Stimulated activated CD8-positive, alpha-beta memory T cell treated with anti-CD3 and anti-CD28 coated beads, Interleukin-15, amount 100 ng/mL, for 24 hours (primary cell): ENCODE measurements at places on chromosomes 7 and 10.

- no peak for DNase-seq
These were observed 4.5 kb upstream of the BHLHA15 start for GRCh38 chr7:98206451-98207330.

GRCh38 chr10:108450280-108450679 lies 1285.8 kb upstream of the SORCS1 start:
- no peak for DNase-seq

DNA sequence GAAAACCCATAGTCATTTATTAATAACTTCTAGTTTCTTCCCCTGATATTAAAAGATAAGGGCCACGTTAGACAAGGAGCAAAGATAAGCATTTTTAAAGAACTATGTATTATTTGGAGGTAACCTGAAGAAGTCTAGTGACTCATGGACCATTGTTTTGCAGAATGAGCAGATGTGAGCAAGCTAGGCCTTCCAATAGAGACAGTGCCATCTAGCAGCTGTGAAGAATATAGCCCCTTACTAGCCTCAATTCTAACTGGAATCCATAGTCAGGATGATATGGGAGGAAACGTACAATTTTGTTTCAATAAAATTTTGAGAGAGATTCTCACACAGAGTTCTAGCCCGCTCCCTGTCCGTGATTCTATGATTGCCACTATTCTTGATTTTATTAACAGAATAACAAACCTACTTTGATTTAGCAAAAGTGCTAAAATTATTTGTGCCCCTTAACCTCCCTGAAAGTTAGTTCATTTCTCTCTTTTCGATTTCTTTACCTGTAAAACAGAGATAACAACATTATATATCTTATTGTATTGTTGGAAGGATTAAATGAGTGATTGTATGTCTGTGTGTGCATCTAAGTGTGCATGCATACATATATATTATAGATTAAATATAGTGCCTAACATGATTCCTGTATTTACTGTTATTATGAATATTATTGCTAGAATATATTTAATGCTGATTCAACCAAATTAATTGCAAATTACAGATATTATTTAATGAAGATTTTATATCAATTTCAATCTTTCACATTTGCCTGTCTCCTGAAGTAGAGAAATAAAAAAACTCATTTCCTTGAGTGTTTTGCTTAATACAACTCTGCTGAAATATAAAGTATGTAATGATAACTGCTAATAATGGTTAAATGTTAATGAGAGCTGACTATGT lies 22.7 kb downstream of the FAM237B start:
- no peak for DNase-seq

DNA sequence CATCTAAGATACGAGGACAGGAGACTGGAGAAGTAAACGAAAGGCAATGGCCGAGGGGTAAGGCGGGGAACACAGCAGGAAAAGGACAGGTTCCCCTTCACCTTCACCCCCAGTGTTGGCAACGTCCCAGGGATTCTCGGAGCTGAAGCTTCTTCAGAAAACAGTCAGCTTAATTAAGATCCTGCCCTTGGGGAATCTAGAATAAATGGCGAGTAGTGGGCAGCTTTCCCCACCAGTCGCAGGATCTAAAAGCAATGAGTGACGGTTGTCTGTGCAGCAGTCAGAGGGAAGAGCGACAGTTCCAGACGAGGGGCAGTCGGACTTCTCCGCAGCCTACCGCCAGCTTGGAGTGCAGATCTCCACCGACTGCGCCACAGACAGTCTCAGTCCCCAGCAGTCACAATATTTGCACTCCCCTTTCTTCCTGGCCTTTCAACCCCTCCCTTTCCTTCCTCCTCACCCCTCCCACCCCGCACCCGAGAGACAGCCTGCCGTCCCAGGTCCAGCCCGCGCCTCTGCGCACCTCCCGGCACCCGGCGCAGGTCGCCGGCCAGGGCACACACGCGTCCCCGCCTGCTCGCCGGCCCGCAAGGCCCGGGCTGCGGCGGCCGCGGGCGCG lies 10.9 kb upstream of the SP8 start:
- DNase-seq, result no peak

GRCh38 chr7:51357821-51358220 lies 41.2 kb upstream of the COBL start:
- DNase-seq, result no peak

DNA sequence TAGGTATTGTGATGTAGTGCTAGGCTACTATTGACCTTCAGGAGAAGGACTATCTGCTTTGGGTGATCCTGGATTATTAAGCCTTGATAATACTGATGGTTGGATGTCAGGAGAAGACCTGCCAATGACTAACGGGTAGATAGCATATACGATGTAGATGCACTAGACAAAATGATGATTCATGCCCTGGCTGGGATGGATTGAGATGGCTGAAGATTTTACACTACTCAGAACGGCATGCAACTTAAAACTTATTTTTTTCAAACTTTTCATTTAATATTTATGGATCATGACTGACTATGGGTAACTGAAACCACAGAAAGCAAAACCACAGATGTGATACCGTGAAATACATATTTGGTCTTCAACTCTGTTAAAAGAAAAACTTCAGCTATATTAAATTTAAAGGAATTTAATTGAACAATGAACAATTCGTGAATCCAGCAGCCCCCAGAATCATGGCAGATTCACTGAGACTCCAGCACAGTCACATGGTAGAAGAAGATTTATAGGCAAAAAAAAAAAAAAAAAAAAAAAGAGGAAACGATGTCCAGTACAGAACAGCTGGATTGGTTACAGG lies 124.6 kb upstream of the CDK13 start:
- no peak for DNase-seq

- DNase-seq, result no peak
These were observed 626.2 kb upstream of the CNTNAP2 start for GRCh38 chr7:145490356-145490755.

- no peak for DNase-seq
These were observed 331.2 kb downstream of the ACTR3B start for GRCh38 chr7:153090764-153091163.

- no peak for DNase-seq
These were observed 642.0 kb upstream of the LRRN3 start for GRCh38 chr7:110448918-110449317.

DNA sequence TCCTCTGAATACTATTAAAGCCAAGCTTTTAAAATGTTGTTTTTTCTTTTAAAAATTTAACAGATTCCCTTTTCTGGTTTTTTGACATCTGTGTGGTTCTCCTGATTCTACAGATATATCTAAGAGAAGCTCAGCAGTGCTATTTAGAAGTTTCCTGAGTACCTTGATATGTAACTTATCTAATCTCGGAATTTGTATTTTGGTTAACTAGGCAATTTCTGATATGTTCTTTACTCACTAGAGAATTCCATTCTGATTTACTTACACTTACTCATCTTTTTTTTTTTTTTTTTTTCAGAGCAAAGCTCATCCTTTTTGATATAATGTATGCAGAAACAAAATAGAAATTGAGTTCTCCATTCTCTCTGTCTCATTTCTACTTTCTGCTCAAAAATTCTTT lies 63.8 kb downstream of the PALS2 start:
- DNase-seq, result no peak

DNA sequence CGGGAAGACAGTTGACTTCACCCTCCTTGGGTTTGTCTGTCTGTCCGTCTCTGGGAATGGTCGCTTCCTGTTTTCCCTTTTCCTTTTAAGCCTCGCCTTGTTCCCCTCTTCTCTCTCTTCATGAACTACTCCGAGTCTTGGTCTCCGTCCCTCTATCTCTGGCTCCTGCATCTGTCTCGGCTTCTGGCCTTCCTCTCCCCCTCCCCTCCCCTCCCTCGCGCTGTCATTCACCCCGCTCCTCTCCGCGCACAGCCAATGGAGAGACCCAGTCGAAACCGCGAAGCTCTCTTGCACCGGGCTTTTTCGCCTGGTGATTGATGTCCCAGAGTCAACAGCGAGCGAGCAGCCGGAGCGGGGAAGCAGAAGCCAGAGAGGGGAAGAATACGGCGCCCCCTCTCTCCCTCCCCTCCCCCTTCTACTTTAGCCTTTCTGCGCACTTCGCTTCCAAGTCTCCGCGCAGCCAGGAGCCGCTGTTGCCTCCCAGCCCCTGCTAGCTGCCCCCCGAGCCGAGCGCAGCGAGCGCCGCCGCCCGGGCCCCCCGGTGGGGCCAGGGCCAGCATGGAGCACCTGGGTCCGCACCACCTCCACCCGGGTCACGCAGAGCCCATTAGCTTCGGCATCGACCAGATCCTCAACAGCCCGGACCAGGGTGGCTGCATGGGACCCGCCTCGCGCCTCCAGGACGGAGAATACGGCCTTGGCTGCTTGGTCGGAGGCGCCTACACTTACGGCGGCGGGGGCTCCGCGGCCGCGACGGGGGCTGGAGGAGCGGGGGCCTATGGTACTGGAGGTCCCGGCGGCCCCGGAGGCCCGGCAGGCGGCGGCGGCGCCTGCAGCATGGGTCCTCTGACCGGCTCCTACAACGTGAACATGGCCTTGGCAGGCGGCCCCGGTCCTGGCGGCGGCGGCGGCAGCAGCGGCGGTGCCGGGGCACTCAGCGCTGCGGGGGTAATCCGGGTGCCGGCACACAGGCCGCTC lies at the start of gene TLX1:
Gene TLX1, plus strand, starts transcription at position 317 of the 978 bp plus-strand sequence. Its CDS starts 242 bp downstream, at position 559.
- DNase-seq, result no peak

GRCh38 chr10:32386623-32387260 lies 39.8 kb upstream of the EPC1 start:
- DNase-seq, result no peak

DNA sequence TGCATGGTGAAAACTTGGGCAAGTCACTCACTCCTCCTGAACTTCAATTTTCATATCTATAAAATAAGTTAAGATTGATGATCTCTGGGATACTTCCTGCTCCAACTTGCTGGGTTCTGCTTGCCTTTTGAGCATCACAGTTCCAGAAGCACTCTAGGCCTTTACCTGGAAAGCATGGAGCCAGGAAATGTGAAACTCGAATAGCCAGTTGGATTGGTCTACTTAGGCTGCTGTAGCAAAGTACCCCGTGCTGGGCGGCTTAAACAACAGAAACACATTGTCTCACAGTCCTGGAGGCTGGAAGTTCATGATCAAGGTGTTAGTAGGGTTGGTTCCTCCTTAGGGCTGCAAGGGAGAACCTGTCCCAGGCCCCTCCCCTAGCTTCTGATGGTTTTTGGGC lies 64.5 kb downstream of the NAMPT start:
- DNase-seq, result no peak

GRCh38 chr10:17021656-17022465 lies 107.8 kb downstream of the CUBN start:
- DNase-seq, result no peak

DNA sequence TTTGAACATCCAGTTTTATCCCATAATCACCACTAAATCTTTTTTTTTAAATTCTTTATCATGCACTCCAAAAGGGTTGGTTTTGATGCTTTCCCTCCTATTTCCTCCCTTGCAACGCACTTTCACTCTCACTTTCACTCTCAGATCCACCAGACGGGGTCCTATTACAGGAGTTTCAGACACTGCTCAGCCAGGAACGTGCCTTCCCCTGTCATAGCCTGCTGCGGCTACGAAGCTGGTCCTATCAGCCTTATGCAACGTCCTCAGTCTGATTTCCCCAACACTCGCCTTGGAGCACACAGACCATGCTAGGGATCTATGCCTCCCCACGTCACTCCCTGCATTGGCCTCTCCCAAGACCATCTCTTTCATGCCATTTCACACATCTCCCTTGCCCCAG lies 23.4 kb downstream of the ZPBP start:
- DNase-seq, result no peak

DNA sequence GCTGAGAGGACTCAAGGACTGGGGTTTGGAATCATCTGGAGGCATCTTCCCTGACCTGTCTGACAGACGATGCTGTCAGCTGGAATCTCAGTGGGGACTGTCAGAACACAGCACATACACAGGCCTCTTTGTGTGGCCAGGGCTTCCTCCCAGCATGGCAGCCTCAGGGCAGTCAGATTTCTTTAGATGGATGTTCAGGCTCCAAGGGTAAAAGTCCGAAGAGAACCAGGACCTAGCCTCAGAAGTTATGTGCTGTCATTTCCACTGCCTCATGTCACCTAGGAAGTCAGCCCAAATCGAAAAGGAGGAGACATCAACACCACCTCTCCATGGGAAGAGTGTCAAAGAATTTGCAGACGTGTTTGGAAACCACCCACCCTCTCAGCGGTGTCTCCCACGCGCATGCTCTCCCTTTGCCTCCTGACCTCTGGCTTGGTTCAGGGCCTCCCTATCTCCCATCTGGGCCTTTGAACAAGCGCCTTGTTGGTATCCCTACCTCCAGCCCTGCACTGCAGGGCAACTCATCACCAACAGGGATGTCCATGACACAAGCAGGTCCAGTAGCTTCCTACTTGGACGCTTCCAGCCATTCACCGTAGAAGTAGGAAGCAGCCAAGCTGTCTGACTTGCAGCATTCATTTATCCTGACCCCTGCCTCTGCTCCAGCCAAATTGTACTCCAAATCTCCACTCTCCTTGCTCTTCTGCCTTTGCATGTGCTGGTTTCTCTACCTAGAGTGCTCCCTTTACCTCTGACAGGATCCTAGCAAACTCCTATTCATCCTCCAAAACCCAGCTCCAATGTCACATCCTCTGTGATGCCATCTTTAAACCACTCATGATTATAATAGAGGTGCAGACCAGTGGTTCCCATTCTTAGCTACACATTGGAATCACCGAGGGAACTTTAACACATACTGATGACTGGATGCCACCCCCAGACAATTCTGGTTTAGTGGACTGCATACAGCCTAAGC lies 121.6 kb downstream of the OAT start:
- no peak for DNase-seq

DNA sequence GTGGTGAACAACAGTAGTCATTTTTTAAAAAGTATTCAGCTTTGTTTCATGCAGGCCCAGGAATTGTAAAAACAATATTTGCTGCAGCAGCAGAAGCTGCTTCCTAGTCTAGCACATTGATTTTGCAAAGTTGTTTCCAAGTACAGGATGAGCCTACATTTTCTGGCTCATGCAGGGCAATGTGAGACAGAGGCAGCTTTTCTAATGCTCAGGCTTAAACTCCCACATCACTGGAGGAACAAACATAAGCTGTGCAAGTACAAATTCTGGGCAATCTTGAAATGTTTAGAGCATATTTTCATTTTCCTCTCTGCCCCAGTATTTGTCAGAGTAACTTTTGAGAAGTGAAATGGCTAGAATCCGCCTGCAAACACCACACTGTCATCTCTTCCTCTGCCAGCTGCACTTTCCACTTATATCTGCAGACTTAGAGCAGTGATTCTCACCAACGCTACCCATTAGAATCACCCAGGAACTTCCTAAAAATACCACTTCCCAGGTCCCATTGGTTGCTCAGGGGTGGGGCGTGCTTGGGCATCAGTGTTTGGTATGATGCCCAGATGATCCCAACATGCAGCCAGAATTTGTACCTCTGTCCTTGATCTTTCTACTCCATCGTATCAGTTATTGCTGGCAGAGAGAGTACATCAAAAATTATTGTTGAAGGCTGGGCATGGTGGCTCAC lies 304.1 kb upstream of the LRGUK start:
- no peak for DNase-seq

DNA sequence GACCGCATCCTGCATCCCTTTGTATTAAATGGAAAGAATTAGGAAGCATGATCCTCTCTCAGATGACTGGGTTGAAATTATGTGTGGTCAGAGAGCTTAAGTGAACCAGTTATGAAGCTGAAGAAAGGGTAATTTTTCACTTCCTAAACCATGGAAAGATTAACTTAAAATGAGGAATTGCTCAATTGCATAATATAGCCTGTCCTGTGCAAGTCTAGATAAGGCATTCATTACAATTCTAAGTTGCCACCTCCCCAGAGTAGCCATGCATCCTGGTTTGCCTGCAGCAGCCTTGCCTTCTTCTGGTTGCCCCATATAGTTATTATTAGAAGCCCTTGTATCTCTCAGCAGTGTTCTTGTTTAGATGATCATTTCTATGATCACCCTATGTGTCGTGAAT lies 45.3 kb downstream of the STARD3NL start:
- DNase-seq, result no peak
